Vagina (tissue), 2 donors: ENCODE measurements at places on chromosomes 13 and 19.

DNA sequence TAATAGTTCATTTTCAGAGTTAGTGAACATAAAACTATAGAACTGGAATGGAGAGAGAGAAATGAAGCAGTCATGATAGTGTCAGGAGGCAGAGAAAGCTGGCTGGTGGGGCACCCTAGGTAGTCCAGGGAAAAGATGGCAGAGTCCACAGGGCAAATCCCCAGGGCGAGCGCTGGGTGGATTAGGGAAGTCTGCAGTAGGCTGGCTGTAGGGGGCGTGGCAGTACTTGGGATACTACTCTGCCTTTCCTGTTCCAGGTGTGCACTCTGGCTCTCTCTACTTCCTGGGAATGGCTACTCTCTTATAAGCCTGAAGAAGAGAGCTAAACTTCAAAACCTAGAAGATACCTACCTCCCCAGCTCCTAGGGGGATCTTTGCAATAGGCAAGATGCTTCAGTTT lies 232.9 kb upstream of the SLC10A2 start:
- DNase-seq: no peak

- DNase-seq: no peak
These were observed 103.1 kb downstream of the TNFRSF19 start for GRCh38 chr13:23673354-23673753.

DNA sequence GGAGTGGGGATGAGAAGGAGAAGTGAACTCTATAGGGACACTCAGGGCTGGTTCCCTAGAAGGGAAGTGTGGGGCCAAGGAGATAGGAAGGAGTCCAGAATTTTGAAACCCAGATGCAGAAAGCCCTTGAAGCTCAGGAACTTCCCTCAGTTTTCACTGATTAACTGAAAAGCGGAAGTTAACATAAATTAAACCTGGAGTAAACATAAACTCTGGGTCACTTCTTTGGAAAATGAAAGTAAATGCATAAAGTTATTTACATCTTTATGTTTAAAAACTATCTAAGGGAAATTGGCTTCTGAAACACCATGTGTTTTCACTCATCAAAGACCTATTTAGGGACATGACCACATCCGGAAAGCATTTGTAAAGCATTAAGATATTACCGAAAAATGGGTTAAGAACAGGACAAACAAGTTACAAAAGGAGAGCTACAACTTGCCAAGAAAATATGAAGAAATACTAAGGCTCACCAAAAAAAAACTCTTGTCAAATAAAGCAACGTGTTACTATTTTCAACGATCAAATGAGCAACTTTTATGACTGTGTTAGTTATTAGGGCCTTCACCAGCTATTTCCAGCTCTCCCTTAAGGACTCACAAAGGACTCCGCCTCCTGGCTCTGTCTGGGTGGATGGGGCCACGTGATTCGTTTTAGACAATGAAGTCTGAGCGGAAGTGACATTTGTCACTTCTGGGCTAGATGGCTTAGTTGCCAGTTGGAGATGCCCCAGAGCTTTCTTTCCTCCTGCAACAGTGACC lies 439.1 kb upstream of the ZNF507 start:
- DNase-seq: no peak

- DNase-seq: no peak
These were observed 151.9 kb downstream of the SHISA2 start for GRCh38 chr13:25899952-25900351.

DNA sequence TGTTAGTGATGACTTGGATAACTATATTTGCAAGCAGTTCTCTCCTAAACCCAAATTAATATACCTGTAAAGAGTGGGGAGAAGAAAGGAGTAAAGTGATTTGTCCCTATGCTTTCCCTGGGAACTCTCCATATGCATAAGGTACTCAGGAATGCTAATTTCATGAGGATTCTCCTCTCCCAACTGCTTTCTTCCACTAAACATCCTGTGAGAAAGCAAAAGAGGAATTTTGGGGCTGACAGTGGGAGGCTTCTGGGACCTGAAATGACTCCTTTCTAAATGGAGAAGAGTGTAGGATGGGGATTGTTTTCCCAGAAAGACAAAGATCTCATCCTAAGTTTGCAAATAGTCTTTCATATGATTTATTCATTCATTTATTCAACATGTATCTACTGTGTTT lies 250.5 kb downstream of the TDRD3 start:
- DNase-seq: no peak
